ENCODE measurements at places on chromosomes 7 and 10. TPM values are rescaled to one million over a fixed set of nuclear protein-coding genes. Genes with fewer than 3 reads are reported as not detected.
A peak's percentile ranks its signal among the peaks of the same experiment; 100 is the strongest.

Gene CDNF
- total RNA-seq, result not detected

Gene OPALIN
- total RNA-seq, result not detected

Gene SEC31B
- 6.2 TPM for total RNA-seq

Gene DNAH11
- total RNA-seq, result 0.45 TPM

Gene PDZD7
- not detected for total RNA-seq

Gene LBX1
- not detected for total RNA-seq

Gene MYL10
- not detected for total RNA-seq

Gene BCL7B
- 96.9 TPM for total RNA-seq

Gene A1CF
- 0.43 TPM for total RNA-seq

Gene OR6V1
- total RNA-seq, result not detected

Gene FAM20C
- 89.8 TPM for total RNA-seq

Gene C10orf105
- total RNA-seq, result not detected

Gene C7orf25
- 0.58 TPM for total RNA-seq

Gene SEMA3A
- total RNA-seq, result 4.1 TPM

- no peak overlapping the region for H3K27ac ChIP-seq
- no peak overlapping the region for H3K4me3 ChIP-seq
- no peaks in the 10 kb centered on the region for H3K36me3 ChIP-seq
- H3K27me3 ChIP-seq, result no peaks in the 10 kb centered on the region
These were observed 625.1 kb upstream of the ANKRD30A start for GRCh38 chr10:36500266-36500665.

DNA sequence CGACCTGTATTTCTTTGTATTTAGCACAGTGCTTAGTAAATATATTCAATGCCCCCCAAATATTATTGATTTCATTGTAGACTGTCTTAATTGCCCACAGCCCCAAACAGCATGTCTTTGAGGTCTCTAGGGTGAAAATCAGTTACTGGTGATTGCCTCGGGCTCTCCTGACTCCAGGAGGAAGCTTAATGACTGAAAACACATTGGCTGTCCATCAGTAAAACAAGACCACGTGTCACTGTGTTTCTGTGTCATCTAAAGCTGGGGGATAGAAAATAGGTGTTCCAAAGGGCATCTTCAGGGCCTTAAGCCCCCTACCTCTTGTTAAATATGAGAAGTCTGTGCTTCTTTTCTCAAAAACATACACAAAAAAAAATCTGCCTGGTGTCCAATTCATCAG lies 67.9 kb downstream of the CACNA2D1 start:
- no peak for DNase-seq
- no peak overlapping the region for H3K4me3 ChIP-seq
- H3K27ac ChIP-seq, result no peak overlapping the region
- no peaks in the 10 kb centered on the region for H3K36me3 ChIP-seq
- no peaks in the 10 kb centered on the region for H3K27me3 ChIP-seq

DNA sequence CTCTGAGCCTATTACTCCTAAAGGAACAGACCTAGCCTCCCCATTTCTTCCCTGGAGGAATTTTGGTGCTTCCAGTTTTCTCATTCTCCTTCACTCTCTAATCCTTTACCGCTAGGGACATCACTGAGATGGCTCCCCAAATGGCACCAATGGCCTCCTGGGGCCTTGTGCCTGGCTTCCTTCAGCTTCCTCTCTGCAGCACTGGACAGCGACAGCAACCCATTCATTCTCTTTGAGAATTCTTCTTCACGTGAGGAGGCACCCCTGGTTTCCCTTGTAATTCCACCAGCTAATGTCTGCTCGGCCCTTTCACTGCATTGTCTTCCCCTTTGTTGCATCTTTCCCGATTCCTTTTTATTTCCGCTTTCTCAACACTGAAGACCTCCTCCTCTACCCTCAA lies 24.6 kb upstream of the KDM7A start:
- H3K27me3 ChIP-seq, result no peaks in the 10 kb centered on the region
- H3K4me3 ChIP-seq, result no peak overlapping the region
- H3K27ac ChIP-seq, result no peak overlapping the region
- no peak for DNase-seq
- peaks cover 6% of the 10 kb centered on the region for H3K4me1 ChIP-seq

GRCh38 chr10:60082744-60083344 lies 176.5 kb upstream of the CCDC6 start:
- DNase-seq, result no peak
- no peaks in the 10 kb centered on the region for H3K27me3 ChIP-seq

DNA sequence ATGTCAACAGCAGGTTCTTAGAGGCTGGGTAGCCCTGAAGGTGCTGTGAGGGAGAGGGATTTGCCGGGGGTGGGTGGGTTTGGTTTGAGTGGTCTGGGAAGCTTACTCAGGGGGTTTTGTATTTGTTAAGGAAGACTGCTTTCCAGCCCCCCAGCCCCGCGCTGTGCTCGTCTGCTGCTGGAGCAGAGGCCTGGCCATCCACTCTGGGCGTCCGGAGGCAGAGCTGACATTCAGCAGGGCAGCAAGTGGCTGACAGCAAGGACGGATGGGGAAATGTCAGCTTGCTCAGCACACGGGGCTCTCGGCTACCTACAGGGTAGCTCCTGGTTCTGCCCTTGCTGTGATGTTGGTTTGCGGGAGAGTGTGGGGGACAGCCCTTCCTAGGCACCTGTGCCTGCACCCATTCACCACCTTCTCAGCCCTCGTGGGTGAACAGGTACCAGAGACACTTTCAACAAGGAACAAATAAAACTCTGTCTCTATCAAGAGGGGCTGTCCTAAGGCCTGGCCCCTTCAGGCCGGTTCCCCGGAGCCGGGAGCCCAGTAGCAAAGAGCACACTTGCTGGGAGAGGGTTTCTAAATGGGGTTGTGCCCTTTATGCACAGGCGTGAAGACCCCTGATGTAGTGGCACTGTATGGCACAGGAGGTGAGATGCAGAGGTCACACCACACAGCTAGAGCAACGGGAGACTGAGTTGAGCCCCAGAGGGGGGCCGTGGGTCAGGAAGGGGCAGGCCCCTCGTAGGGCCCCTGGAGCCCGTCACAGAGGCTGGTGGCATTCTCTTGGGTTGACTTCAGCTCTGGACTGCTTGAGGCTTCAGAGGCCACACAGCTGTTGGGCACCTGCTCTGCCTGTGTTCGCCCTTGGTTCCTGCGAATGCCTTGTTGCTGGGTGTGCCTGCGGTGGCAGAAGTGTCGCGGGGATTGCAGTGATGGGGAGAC lies 72.2 kb upstream of the SHH start:
- no peaks in the 10 kb centered on the region for H3K36me3 ChIP-seq
- H3K4me1 ChIP-seq, result peaks cover 11% of the 10 kb centered on the region
- H3K27me3 ChIP-seq, result no peaks in the 10 kb centered on the region
- no peak overlapping the region for H3K27ac ChIP-seq
- no peak overlapping the region for H3K4me3 ChIP-seq

GRCh38 chr10:125155101-125155500 lies 5.3 kb downstream of the CTBP2 start:
- no peaks in the 10 kb centered on the region for H3K36me3 ChIP-seq
- H3K27me3 ChIP-seq, result no peaks in the 10 kb centered on the region
- H3K27ac ChIP-seq, result peak overlapping the region; percentile 98
- peak overlapping the region; percentile 0 for H3K4me3 ChIP-seq
- no peak for DNase-seq
- H3K4me1 ChIP-seq, result peaks cover 66% of the 10 kb centered on the region

DNA sequence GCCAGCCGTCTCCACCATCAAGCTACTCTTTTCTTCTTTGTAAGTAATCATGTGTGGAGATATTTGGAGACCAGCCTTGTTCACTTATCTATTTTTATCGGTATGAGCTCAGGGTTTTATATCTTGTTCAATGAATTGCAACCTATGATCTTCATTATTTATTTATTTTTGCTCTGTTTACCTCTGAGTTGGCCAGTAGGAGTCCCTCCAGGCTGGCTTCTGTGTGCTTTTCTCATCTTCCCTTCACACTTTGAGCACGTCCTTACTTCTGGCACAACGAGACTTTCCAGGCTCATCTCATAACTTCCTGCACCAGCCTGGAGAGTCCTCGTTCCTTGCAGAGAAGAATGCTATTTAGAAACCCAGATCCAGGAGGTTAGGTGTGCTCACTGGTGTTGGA lies 375.8 kb upstream of the PODXL start:
- no peak for DNase-seq
- H3K27me3 ChIP-seq, result peaks cover 15% of the 10 kb centered on the region
- no peak overlapping the region for H3K27ac ChIP-seq
- H3K36me3 ChIP-seq, result no peaks in the 10 kb centered on the region
- H3K4me1 ChIP-seq, result no peaks in the 10 kb centered on the region

DNA sequence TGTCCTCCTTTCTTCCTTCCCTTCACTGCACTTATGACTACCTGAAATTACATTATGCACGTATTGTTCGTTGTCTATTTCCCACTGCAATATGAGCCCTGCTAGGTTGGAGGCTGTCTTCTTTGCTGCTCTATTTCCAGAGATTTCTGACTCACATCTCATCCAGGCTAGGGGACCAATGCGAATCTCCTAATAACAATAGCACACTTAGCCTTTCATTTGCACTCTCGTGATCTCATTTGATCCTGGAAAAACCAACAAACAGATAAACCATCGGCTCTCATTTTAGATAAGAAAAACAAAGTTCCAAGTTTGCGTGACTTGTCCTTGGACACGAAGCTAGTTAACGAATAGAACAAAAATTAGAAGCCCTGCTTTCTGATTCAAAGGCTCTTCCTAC lies 1.4 kb downstream of the ZNF438 start:
- peak overlapping the region; percentile 100 for H3K27ac ChIP-seq
- H3K36me3 ChIP-seq, result no peaks in the 10 kb centered on the region
- peak overlapping the region; percentile 1 for H3K4me3 ChIP-seq
- no peak for DNase-seq
- peaks cover 57% of the 10 kb centered on the region for H3K4me1 ChIP-seq
- no peaks in the 10 kb centered on the region for H3K27me3 ChIP-seq

DNA sequence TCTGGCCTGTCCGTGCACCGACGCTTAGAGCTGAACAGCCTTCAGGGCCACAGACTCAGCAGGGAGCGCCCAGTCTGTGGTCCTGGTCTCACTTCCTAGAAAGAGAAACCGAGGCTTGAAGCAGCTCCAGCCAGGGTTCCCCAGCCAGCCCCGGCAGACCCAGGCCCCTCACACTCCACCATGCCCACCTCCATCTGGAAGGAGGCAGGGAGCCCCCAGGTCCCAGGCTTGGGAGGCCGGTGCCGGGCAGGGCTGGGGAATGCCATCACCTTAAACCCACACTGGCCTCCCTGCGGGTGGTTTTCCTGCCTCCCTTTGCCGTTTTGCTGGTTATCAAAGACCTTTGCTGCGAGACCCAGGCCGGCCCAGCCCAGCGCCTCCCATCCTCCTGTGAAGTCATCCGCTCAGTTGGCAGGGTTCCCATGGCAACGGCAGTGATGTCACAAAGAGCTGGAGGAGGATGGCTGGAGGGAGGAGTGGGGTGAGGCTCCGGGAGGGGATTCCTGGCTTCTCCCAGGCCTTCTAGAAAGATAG lies 24.0 kb downstream of the ELFN1 start:
- H3K4me1 ChIP-seq, result no peaks in the 10 kb centered on the region
- DNase-seq, result peak; percentile 91
- no peaks in the 10 kb centered on the region for H3K36me3 ChIP-seq
- H3K4me3 ChIP-seq, result no peak overlapping the region

DNA sequence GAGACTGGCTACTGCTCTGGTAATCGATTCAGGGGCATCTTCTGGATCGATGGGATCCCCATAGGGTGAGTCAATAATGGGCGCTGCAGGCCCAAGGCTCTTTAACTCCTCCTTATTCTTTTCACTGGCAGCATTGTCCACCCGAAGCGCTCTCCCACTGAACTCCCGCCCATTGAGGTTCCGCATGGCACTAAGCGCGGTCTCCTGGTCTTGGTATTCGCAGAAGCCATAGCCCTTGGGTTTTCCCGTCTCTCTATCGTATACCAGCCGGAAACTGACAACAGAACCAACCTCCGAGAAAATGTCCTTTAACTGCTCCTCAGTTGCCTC lies 285 bp downstream of the CSTF2T start:
- peaks cover 7% of the 10 kb centered on the region for H3K36me3 ChIP-seq
- no peaks in the 10 kb centered on the region for H3K27me3 ChIP-seq
- no peak for DNase-seq
- H3K27ac ChIP-seq, result peak overlapping the region; percentile 94

- H3K27me3 ChIP-seq, result no peaks in the 10 kb centered on the region
- no peaks in the 10 kb centered on the region for H3K36me3 ChIP-seq
- H3K4me1 ChIP-seq, result no peaks in the 10 kb centered on the region
- no peak overlapping the region for H3K27ac ChIP-seq
These were observed 539.3 kb upstream of the TEX47 start for GRCh38 chr7:89334797-89335196.

- H3K36me3 ChIP-seq, result no peaks in the 10 kb centered on the region
- H3K4me3 ChIP-seq, result no peak overlapping the region
- no peak overlapping the region for H3K27ac ChIP-seq
- no peaks in the 10 kb centered on the region for H3K4me1 ChIP-seq
- no peaks in the 10 kb centered on the region for H3K27me3 ChIP-seq
- no peak for DNase-seq
These were observed 97.8 kb upstream of the MPP7 start for GRCh38 chr10:28400681-28401080.

- H3K27ac ChIP-seq, result peak overlapping the region; percentile 42
- no peaks in the 10 kb centered on the region for H3K27me3 ChIP-seq
- no peaks in the 10 kb centered on the region for H3K36me3 ChIP-seq
- H3K4me3 ChIP-seq, result peak overlapping the region; percentile 19
- DNase-seq, result peak; percentile 58
- no peaks in the 10 kb centered on the region for H3K4me1 ChIP-seq
These were observed 219.4 kb upstream of the CELF2 start for GRCh38 chr10:10798102-10798863.

- no peak overlapping the region for H3K4me3 ChIP-seq
- DNase-seq, result no peak
- H3K36me3 ChIP-seq, result no peaks in the 10 kb centered on the region
- H3K27me3 ChIP-seq, result peaks cover 5% of the 10 kb centered on the region
- no peak overlapping the region for H3K27ac ChIP-seq
These were observed 279.7 kb downstream of the ADRA2A start for GRCh38 chr10:111356571-111356970.

GRCh38 chr7:75915416-75916156 lies 631 bp downstream of the POR start:
- H3K36me3 ChIP-seq, result no peaks in the 10 kb centered on the region
- peaks cover 15% of the 10 kb centered on the region for H3K4me1 ChIP-seq
- peak overlapping the region; percentile 79 for H3K4me3 ChIP-seq
- H3K27ac ChIP-seq, result peak overlapping the region; percentile 93

GRCh38 chr7:100817097-100817496 lies 10.2 kb downstream of the EPHB4 start:
- no peaks in the 10 kb centered on the region for H3K27me3 ChIP-seq
- H3K4me3 ChIP-seq, result no peak overlapping the region
- DNase-seq, result no peak
- H3K27ac ChIP-seq, result no peak overlapping the region
- peaks cover 96% of the 10 kb centered on the region for H3K36me3 ChIP-seq
- no peaks in the 10 kb centered on the region for H3K4me1 ChIP-seq

- no peak overlapping the region for H3K27ac ChIP-seq
- H3K27me3 ChIP-seq, result no peaks in the 10 kb centered on the region
- H3K4me1 ChIP-seq, result peaks cover 8% of the 10 kb centered on the region
These were observed 12.2 kb upstream of the LGI1 start for GRCh38 chr10:93745408-93746065.

DNA sequence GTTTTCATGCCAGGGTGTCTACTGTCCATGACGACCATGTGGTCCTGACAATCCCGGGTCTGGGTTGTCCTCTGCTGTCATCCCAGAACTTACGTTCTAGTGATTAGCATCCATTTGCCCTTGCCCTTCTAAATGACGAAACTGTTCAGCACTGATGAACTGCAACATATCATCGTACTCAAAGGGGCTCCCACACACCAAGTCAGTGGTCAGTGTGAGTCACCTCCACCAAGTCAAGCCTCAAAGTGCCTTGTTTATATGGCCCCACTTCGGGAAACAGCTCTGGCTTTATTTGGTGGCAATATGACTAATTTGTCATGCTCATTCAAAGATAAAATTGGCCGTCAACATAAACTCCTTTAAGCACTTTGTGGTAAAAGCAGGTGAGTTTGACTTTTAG lies 110.7 kb downstream of the FRMD4A start:
- no peaks in the 10 kb centered on the region for H3K36me3 ChIP-seq
- H3K27ac ChIP-seq, result no peak overlapping the region
- no peak overlapping the region for H3K4me3 ChIP-seq
